Cardiac atrium fibroblast (primary cell): ENCODE measurements at places on chromosomes 1 and 21. TPM values are rescaled to one million over a fixed set of nuclear protein-coding genes. Genes with fewer than 3 reads are reported as not detected.

Gene CFAP45
- total RNA-seq = not detected in 2 replicates

Gene ADORA1
- not detected in 2 replicates for total RNA-seq

Gene LRRC71
- not detected in 2 replicates for total RNA-seq

Gene C2CD4D
- not detected in 2 replicates for total RNA-seq

Gene AKNAD1
- not detected in 2 replicates for total RNA-seq

Gene ZYG11B
- 26.4 and 34.2 TPM in 2 replicates for total RNA-seq

Gene KRTAP13-2
- not detected in 2 replicates for total RNA-seq

Gene GPA33
- total RNA-seq = not detected in 2 replicates

Gene VANGL2
- total RNA-seq = 0.49 and 0.72 TPM in 2 replicates
